ENCODE measurements at places on chromosomes 5 and 9.

DNA sequence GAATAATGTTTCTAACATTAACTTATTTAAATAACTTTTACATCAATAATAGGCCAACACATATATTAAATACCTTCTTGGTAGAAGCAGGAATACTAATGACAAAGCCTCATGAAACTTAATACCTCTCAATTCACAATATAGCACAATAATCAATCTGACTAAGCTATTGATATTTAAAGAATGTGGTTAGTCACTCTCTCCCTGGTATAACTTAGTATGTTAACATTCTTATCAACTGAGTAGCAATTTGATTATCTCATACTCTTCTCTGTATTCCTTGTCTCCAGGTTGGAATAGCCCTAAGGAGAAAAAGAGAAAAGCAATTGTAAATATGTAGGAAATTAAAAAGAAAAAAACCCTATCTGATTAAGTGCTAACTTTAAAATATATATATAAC is 4.9 kb upstream of the PGGT1B start:
- no peak for DNase-seq

DNA sequence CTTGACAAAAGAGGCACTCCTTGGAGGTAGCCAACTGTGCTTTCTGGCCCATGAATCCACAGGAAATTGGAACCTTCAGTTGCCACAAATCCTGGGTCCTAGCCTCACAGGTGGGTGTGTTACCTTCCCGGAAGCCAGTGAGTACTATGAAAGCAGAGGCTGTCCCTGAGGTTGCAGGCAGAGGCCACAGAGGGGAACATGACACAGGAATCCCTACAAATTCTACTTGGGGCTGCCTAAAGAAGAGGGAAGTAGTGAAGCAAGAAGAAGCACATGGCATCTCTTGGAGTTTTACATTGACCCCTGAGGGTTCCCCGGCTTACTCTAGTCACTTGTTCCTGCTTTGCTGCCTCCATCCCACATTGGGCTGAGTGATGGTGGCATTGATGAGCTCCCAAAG is 2.6 kb downstream of the SLC22A5 start:
- DNase-seq = no peak

- DNase-seq = no peak
These were observed 20.1 kb downstream of the PCDHGC5 start for GRCh38 chr5:141508798-141509611.

DNA sequence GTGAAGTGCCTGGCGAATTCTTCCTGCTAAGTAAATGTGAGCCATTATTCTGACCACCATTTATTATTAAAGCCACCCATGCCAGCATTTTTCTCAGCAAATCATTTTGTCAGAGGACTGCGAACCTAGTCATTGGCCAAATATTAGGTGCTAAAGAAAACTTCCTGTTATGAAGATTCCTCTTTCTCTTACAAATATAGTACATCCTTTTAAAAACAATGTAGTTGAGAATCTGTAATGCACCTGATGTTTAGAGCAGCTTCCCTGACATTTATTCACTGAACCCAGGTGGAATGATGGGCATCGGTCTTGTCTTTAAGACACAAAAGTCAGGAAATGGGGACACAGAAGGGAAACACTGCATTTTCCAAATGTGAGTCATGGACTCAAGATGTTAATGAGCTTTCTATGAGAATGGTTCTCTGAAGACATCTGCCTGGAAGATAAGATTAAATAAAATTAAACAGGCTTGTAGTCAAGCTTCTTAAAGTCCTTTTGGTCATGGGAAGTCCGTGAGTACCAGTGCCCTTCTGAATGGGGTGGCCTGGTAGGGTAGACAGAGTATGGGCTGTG is 290.6 kb downstream of the FBXL7 start:
- DNase-seq = no peak

Measured in activated CD4-positive, CD25-positive, alpha-beta regulatory T cell treated with anti-CD3 and anti-CD28 coated beads, Interleukin-2, amount 50 U/mL, for 72 hours (primary cell).